Cerebellum (tissue), 4 donors: ENCODE measurements at places on chromosomes 12 and 14. TPM values are rescaled to one million over a fixed set of nuclear protein-coding genes. Genes with fewer than 3 reads are reported as not detected.

GRCh38 chr12:2613326-2614073 is 181.3 kb upstream of the FKBP4 start:
- DNase-seq, result no peak

DNA sequence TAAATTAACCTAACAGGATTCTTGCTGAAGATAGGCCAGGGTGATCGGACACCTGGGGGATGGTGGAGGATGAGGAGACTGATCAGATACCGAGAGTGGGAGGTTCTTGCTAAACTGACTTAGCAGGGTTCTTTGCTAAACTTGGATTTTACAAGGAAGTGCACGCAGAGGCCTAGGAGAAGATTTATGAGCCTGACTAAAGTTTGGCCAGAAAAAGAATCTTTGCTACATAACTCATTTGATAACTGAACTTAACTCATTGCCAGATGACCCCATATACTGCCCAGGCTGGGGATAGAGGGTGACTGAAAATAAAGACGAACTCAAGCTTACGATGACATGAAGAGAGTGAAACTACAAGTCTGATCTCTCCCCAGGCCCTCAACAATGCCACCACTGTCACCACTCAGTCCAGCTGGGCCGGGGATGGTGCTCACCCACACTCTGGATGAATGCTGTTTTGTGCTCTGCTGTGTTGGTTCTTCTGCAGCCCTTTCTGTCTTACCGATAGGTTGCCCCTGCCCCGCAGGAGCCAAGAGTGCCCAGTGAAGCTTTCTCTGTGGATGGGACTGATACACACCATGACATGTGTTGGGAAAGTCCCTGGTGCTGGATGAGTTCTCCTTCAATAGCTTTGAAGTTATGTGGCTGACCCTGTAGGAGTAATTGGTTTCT is 29.0 kb downstream of the PPFIBP1 start:
- DNase-seq, result no peak

- DNase-seq, result peak; percentile 65
Measured at GRCh38 chr12:27277846-27278260, 33.8 kb downstream of the STK38L start.

GRCh38 chr12:98228683-98229539 is 286.5 kb upstream of the TMPO start:
- no peak for DNase-seq

DNA sequence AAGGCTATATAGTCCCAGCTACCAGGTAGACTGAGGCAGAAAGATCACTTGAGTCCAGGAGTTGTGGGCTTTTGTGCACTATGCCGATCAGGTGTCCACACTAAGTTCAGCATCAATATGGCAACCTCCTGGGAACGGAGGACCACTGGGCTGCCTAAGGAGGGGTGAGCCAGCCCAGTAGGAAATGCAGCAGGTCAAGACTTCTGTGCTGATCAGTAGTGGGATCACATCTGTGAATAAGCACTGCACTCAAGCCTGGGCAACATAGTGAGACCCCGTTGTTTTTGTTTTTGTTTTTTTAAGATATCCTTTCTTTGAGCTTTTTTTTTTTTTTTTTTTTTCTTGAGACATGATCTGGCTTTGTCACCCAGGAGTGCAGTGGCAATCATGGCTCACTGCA is 135.8 kb upstream of the AEBP2 start:
- no peak for DNase-seq

DNA sequence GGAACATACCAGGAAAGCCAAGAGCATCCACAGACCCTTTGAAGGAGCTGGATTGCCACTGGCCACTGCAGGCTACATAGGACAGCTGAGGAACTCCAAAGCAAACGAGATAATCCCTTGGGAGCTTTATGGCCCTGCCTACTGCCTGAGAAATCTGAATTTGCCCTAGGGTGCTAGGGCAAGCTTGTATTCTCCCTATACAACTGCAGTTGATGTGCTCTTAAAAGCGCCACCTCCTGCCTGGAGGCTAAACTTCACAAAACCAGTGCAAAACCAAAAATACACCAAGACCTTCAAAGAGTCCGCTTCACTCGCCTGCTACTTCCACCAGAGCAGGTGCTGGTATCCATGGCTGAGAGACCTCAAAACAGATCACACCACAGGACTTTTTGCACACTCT is 99.6 kb upstream of the KRR1 start:
- no peak for DNase-seq

GRCh38 chr12:63996556-63996955 is 152.1 kb downstream of the SRGAP1 start:
- DNase-seq, result no peak

GRCh38 chr12:76020281-76020680 is 11.3 kb downstream of the PHLDA1 start:
- DNase-seq, result no peak

DNA sequence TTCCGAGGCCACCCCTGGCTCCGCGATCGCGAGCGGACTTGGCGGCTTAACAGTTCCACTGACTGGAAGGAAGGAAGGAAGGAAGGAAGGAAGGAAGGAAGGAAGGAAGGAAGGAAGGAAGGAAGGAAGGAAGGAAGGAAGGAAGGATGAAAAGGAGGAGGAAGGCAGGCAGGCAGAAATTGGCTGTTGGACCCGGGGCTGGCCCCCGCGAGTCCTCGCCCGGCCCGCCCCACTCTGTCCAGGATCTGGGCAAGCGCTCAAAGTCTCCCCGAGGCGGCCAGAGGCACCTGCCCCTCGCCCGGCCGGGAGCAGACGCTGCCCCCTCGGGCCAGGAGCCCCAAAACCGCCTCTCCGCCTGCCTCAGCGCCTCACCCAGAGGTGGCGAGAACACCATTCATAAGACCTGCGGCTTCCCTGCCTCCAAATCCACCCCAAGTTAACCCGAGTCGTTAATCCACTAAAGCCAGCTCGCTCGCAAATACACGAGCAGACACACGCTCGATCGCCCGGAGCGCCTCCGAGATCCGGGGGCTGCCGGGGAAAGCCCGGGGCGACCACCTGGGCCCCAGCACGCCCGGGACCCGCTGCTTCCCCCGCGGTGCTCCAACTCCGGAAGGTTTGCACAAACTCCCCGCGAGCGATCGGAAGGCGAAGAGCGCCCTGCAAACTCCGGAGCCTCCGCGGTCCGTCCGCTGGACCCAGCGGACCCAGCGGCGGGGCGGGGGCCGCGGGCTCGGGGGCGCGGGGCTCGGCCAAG is 844 bp downstream of the DPF3 start:
- DNase-seq, result peak; percentile 68

- no peak for DNase-seq
Measured at GRCh38 chr14:59208224-59208814, 19.9 kb downstream of the DAAM1 start.

- peak; percentile 83 for DNase-seq
Measured at GRCh38 chr12:5083955-5084849, 40.5 kb downstream of the KCNA5 start.

DNA sequence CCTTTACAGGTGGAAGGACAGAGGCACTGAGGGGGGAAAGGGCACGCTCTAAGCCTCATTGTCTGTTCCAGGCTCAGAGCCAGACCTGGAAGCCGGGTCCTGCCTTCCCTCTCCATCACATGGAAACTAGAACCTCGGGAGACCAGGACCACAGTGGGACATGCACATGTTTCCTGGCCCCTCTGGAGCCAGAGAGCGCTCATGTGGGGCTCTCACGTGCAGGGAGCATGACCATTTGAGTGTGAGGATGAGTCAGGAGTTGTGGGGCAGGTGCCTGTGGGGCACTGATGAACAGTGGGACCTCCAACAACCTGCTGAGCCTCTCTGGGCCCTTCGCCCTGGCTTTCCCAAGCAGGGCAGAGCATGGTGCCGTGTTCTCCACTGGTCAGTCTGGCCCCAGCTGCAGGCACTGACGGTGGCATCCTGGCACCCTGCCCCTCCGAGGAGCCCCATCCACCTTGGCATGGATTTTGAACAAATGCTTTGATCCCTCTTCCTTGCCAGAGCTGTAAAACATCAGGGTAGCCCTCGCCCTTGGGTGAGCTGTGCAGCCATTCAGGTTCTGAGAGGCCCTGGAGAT is 100.2 kb downstream of the RIN3 start:
- no peak for DNase-seq

DNA sequence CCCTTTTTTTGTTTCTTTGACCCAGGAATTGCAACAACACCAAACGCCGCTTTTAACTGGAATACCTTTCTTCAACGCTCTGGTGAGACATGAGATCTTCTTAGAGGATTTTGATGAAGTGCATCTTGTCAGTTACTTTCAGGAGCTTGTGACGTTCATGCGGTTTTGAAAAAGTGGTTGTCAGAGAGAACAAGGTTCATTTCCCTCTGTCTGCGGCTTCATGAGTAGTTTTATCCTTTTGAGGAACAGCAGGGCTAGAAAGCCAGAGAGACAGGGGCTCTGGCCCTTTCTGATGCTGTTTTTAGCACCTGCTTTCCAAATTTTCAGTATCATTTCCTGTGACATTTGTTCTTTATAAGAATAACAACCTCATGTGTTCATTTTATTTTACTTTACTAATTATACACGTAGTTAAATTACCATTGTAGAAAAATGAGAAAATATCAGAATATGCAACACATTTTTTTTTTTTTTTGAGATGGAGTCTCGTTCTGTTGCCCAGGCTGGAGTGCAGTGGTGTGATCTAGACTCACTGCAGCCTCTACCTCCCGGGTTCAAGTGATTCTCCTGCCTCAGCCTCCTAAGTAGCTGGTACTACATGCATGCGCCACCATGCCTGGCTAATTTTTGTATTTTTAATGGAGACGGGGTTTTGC is 61.8 kb downstream of the GLT1D1 start:
- no peak for DNase-seq

GRCh38 chr14:100472094-100472455 is 115.1 kb downstream of the BEGAIN start:
- DNase-seq, result no peak

GRCh38 chr14:49972823-49973222 is 79.9 kb downstream of the ARF6 start:
- DNase-seq, result no peak

DNA sequence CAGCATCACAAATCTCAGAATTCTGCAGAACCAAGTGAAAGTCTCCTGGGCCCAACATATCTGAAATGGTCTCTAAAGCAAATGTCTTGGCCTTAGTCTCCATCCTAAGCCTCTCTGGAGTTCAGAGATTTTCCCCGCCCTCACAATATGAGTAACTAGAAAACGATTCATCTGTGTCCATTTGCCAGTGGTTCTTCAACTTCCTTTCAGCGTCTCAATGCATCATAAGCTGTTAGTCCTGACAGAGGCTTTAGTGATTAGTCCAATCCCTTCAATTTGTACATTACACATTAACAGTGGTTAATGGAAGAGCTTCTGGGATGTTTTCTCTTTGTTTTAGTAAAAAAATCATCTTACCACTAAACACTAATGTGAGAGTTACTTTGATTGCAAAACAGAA is 17.4 kb downstream of the NPC2 start:
- DNase-seq, result no peak

GRCh38 chr12:6941267-6941666 is 2.3 kb upstream of the RNU7-1 start:
- no peak for DNase-seq

DNA sequence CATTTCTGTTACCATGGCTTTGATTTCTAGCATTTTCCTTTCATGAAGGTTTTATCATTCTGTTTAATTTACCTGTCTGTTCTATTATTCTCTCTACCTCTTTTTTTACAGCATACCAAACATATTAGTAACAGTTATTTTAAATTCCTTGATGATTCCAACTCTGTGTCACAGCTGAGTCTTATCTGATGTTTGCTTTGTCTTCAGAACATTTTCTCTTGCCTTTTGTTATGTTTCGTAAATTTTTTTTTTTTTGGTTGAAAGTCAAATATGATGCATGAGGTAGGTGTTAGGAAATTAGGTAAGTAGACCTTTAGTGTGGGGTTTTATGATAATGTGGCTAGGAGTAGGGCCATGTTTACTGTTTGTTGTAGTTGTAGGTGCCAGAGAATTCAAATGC is 496.4 kb downstream of the FOXG1 start:
- no peak for DNase-seq

- DNase-seq, result peak; percentile 37
Measured at GRCh38 chr12:39764944-39765560, 145.4 kb upstream of the ABCD2 start.

DNA sequence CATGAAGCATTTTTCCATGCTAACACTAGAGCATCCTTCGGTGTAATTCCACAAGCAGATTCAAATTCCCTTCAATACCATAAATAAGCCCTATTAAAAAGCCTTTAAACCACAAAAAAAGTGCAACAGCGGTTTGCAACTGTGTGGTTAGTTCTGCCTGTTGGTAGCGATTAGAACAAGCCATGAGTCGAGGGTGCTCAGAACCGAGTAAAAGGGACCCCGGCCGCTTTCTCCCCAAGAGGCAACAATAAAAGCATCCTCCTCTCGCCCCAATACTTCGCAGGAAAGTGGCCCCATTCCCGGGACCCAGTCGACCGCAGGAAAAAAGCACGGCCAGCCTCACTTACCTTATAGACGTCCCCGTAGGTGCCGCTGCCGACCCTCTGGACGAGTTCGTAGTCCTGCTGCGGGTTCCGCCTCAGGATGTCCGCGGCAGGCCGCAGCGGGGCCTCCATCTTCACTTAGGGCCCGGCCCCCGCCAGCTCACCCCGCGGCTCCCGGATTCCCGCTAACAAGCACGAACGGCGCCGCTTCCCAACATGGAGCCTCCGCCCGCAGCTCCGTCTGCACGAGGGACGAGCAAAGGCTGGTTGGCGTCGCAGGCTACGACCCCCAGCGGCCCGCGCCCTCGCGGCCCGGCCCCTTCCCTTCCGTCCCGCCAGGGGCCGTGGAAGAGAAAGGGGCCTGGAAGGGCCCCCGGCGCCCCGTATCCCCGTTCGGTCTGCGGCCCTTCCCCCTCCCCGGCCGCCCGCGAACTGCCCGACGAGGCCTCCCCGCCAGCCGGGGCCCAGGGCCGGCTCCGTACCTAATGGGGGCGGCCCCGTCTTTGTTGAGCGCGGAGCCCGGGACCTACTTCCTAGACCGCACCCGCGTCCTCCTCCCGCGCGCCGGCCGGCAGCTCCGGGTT is 521 bp downstream of the MAP4K5 start:
- DNase-seq, result peak; percentile 32

GRCh38 chr12:1896964-1897363 is 21.5 kb downstream of the CACNA2D4 start:
- no peak for DNase-seq

DNA sequence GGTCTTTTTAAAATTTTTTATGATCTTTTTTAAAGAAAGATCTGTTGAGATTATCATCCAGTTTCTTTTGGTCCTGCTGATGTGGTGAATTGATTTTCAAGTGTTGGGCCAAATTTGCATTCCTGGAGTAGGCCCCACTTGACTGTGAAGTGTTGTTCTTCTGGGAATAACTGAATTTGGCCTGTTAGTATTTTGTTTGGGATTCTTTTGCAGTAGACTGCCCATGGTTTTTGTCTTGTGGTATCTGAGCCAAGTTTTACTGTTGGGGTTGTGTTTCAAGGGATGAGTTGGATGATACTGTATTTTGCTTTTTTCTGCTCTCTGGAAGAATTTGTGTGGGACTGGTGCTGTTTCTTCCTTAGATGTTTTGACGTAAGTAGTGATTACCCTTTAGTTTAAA is 4.0 kb upstream of the SYCP3 start:
- DNase-seq, result no peak

- DNase-seq, result no peak
Measured at GRCh38 chr12:133038118-133038709, 905 bp downstream of the ZNF84 start.

GRCh38 chr12:24222968-24223367 is 273.5 kb upstream of the SOX5 start:
- no peak for DNase-seq

The GPHN gene
- 90.6 TPM for total RNA-seq

The DNM1L gene
- 184 TPM for total RNA-seq

The KCNC2 gene
- 20.2 TPM for total RNA-seq

The TAS2R20 gene
- total RNA-seq, result 19.2 TPM

The CACNA1C gene
- total RNA-seq, result 20.9 TPM

The JDP2 gene
- total RNA-seq, result 6.4 TPM

The FBRSL1 gene
- 10.5 TPM for total RNA-seq

The MYO1H gene
- total RNA-seq, result 0.09 TPM

The LAG3 gene
- total RNA-seq, result 0.36 TPM

The STYK1 gene
- 4.9 TPM for total RNA-seq

The CLEC4D gene
- not detected for total RNA-seq

The ADAM21 gene
- 0.18 TPM for total RNA-seq
